ENCODE measurements at places on chromosomes 2 and 18.

- peak; percentile 72 for DNase-seq
These were observed 49.0 kb downstream of the PLEKHB2 start for GRCh38 chr2:131154071-131154531.

- no peak for DNase-seq
These were observed 123.4 kb upstream of the COL3A1 start for GRCh38 chr2:188850786-188851185.

GRCh38 chr2:77328134-77328931 lies 193.8 kb downstream of the LRRTM4 start:
- DNase-seq, result no peak

DNA sequence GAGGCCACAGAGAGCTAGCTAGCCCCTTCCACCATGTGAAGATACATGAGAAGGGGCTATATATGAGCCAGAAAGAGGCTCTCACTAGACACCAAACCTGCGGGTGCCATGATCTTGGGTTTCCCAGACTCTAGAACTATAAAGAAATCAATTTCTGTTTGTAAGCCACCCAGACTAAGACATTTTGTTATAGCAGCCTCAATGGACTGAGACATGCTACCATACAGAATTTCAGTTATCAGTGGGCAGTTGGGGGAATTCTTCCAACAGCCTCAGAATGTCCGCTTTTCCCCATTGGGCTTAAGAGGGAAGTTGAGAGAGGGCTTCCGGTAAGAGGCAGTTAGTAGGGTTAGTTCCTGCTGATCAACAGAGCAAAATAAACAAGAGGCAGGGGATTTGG lies 39.2 kb downstream of the TNP1 start:
- DNase-seq, result no peak

GRCh38 chr18:70036771-70037347 lies 89.2 kb upstream of the CD226 start:
- no peak for DNase-seq

GRCh38 chr2:24830351-24830750 lies 37.1 kb downstream of the CENPO start:
- no peak for DNase-seq

Data from CD4-positive, alpha-beta T cell treated with Interleukin-21 for 1 hour (primary cell).